ENCODE measurements at places on chromosomes 7 and 10.

DNA sequence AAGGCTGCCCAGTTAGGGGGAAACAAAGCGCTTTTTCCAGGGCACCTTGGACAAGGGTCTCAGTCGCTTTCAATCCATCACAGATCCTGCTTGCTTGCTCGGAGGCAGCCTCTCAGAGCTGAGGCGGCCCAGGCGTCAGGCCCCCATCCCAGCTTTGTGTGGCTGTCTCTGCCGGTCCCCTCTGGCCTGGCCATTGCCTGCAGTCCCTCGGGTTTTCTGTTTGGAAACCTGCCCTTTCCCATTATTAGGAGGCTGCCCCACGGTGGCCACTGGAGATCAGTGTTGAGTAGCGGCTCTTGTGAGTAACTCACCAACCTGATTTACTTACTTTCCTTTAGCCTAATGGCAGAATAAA lies 216.1 kb downstream of the GLRX3 start:
- DNase-seq = no peak

DNA sequence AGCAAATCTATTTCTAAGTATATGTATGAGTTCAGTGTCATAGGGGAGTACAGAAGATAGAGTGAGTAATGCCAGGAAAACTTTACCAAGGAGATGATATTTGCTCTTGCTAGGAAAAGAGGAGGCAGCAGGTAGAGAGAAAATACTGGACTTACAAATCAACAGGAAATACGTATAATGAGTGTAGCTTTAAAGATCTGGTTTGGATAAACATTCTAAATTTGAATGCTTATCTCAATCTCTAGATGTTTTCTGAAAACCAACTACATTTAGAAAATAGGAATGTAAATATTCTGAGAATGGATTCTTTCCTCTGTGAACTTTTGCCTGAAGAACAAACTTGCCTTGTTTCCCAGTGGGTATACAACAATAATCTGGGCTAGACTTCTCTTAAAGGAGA lies 46.9 kb upstream of the GNAI1 start:
- DNase-seq = no peak

DNA sequence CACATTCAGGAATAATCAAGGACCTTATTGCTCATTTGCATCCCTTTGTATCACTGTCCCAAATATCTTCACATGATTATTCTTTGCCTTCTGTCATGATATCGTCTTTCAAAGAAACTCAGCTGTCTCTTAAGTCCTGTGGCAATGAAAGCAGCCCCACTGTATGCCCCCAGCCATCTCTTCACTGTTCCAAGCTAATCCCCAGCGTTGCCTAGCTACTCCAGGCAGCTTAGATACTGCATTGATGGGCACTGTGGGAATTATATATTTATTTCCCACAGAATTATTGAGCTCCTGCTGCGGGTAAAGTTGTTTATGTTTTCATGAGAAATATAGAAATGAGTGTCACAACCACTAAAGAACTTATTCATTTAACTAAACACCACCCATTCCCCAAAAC lies 38.8 kb downstream of the SND1 start:
- DNase-seq = no peak

GRCh38 chr7:5546626-5547025 lies 123.0 kb upstream of the TNRC18 start:
- no peak for DNase-seq

DNA sequence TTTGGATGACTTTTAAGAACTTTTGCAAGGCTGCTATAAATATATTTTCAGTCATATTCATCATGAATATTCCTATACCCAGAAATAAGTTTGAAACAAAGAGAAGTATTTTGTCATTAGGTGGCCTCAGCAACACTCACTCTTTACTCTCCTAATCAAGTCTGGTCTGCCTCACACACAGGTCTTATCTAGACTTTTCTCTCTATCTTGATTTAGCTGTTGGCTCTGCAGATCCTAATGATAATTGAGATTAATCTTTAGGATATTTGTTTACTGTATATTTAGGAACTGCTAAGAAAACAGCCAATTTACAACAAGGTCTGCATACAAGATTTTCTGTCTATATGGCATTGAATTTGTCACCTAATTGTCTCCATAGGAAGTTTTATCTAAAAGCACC lies 297.6 kb downstream of the PTEN start:
- DNase-seq = no peak

DNA sequence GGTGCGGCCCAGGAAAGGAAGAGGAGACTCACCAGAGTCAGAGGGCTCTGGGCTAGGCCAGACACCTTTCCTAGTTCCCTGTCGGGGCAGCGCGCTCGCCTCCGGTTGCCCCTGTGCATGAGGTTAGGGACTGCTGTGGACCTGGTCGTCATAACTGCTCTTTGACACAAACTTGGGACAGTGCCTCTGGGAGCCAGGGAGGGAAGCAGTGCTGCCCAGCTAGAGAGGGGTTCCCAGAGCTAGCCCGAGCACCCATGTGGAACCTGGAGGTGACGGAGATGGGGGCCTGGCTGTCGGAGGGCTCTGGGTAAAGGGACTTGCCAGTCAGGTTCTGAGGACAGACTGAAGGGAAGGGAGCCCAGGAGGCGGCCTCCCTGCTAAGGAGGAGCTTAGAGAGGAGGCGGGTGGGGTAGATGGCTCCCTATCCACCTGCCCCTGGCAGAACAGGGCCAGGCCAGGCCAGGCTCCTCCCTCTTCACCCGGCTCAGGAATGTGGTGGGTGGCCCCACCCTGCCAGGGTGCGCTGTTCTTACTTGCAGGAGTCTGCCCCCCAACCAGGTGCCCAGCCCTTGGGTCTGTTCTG lies 29.7 kb downstream of the AGAP3 start:
- no peak for DNase-seq

GRCh38 chr10:88803641-88804040 lies 1.1 kb downstream of the LIPM start:
- no peak for DNase-seq

- DNase-seq = no peak
Measured at GRCh38 chr10:28036587-28036986, 37.7 kb upstream of the ODAD2 start.

DNA sequence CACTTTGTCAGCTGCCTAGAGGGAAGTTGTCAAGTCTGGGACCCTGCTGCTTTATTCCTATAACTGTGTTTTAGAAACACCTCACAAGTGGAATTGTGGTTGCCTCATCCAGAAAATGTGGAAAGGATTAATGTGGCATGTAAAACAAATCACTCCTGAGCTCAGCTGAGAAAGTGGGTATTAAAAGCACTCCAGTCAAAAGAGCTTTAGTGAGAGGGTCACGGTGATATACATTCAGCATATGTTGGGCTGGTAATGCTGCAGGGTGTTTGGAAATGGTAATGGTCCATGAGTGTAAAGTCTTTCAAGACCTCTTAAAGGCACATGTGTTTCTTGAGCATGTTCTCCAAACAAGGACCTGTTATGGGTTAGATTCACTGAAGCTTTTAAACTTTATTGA lies 318.2 kb upstream of the MEOX2 start:
- no peak for DNase-seq

- no peak for DNase-seq
Measured at GRCh38 chr7:72335561-72336381, 76.4 kb downstream of the CALN1 start.

DNA sequence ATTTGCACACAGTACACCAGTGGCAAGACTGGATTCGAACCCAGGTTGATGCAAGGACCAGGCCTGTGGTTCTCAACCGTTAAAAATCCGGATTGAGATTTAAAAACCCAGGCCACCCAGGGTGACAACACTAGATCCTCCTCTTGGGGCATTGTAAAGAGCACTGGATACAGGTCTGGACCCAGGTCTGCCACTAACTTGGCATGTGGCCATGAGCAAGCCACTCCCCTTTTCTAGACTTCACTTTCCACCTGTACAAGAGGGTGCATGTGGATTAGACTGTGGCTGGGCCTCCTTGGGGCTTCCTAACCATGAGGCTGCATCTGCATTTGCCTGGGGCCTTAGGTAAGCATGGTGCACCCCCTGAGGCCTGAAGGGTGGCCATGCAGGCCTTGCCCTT lies 21.7 kb upstream of the SLC29A3 start:
- DNase-seq = no peak

DNA sequence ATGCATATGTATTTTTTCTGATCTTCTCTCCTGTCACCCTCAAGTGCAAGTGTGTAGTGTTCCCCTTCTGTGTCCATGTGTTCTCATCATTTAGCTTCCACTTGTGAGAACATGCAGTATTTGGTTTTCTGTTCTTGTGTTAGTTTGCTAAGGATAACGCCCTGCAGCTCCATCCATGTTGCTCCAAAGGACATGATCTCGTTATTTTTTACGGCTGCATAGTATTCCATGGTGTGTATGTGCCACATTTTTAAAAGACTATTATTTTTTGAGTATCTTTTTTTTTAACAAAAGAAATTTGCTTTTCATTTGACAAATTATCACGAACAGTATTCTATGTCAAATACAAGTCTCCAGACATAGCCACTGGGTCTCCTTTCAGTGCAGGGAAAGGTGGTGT lies 110.1 kb upstream of the ZNF746 start:
- no peak for DNase-seq

DNA sequence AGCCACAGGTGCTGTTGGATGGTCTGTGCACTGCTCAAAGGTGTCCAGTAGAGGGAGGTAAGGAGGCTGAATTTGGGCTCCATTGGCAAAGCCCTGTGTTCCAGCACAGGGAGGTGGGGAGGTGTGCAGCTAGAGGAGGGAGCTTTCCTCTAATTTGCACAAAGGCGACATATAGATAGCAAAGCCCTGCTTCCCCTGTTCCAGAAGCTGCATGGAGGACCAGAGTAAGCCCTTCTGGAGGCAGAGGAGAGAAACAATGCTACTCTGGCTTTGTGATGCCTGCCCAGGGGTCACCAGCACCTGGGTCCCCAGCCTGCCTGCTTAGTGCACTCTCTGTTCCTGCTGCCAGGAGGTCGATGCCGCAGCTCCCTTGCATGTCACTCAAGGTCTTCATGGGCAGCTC lies 3.4 kb upstream of the ARHGAP22 start:
- peak; percentile 3 for DNase-seq

- DNase-seq = no peak
Measured at GRCh38 chr7:99422186-99422585, 13.4 kb downstream of the BUD31 start.

GRCh38 chr10:63388421-63389031 lies 77.3 kb downstream of the JMJD1C start:
- no peak for DNase-seq

GRCh38 chr10:30038781-30039536 lies 20.4 kb downstream of the JCAD start:
- DNase-seq = no peak

GRCh38 chr7:143385891-143386781 lies 5.0 kb downstream of the ZYX start:
- DNase-seq = no peak

GRCh38 chr10:72738486-72738885 lies 46.5 kb downstream of the MCU start:
- no peak for DNase-seq

GRCh38 chr10:103525901-103526300 lies 32.4 kb downstream of the NEURL1 start:
- no peak for DNase-seq

- no peak for DNase-seq
Measured at GRCh38 chr10:21194510-21194993, 297.4 kb upstream of the NEBL start.

- DNase-seq = no peak
Measured at GRCh38 chr10:71973777-71974488, 9.7 kb downstream of the CHST3 start.

- DNase-seq = no peak
Measured at GRCh38 chr10:116001976-116002375, 271.0 kb downstream of the GFRA1 start.

DNA sequence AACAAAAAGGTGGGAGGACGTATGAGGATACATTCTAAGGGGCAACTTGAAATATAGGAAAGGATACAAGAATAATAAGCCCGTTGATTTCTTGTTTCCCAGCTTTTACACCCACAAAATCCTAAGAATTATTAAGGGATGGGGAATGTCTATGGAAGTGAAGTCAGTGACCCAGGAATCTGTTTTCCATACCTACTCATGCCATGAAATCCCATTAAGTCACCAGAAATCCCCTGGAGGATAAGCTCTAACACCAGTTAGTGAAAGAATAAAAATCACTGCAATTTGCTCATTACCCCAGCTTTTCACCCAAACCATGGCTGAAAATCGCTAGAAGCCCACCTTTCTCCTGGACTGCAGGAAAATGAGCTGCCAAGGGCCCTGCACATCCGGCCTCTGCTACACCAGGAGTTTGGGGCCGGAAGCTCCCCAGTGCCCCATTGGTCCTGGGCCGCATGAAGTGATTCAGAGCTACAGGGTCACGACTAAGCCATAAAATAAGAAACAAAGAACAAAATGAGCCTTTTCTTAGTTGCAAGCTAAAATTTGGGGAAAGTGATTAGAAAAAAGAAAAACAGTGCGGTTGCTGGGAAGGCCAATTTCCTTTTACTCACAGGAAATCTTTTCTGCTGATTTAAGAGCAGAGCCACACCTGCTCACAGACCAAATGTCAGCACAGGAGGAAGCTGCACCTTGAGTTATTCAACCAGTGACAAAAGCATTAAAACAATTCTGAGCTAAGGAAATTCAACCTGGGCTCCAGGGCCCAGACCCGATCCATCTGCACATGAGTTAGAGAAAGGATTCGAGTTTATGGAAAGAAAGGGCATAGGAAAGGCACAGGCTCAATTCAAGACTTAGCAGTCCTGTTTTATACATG lies 40.3 kb downstream of the HIPK2 start:
- DNase-seq = no peak

DNA sequence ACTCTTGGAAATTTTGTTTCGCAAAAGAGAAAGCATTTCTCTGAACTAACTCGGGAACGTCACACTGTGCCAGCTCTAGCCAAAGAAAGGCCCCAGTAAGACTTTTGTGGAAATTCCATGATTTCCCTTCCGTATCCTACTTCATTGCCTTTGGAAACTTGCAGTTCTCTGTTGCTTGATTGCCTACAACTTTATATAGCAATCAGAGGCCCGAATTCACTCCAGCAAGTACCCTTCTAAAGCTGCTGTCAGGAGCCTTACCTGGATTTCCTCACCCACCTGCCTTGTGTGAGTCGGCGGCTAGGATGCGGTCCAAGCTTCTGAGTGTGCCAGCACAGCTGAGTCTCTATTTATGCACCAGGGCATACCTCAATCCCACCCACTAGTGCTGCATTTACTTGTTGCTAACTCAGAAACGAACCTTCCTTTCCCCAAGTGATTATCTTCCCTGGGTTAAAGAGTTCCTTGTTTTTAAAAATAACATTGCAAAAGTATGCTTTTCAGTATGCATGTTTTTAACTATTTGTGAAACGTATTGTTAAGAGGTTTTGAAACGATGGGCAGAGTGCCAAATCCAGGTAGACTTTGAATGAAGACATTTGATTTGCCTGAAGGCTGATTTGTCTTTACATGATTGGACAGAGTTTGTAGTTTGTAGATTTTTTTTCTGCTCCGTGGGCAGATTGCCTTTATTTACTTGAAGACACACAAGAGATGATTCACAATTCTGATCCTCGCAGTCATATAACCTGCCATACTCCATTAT lies at the start of gene AGR2:
Gene AGR2, minus strand, starts transcription at position 326 of the 766 bp plus-strand sequence. CDS start 3,203 bp downstream, outside the sequence.
- DNase-seq = no peak

- no peak for DNase-seq
Measured at GRCh38 chr7:95755277-95755934, 16.9 kb upstream of the DYNC1I1 start.

GRCh38 chr7:2034291-2035201 lies 198.2 kb downstream of the MAD1L1 start:
- no peak for DNase-seq

- DNase-seq = no peak
Measured at GRCh38 chr10:1126461-1126860, 70.3 kb downstream of the WDR37 start.

- no peak for DNase-seq
Measured at GRCh38 chr10:37732685-37733084, 124.7 kb downstream of the ZNF248 start.

GRCh38 chr10:117921421-117921820 lies 125.3 kb downstream of the RAB11FIP2 start:
- no peak for DNase-seq

GRCh38 chr10:113788604-113789083 lies 37.2 kb downstream of the PLEKHS1 start:
- no peak for DNase-seq
